ENCODE measurements at places on chromosomes 4 and X.

- DNase-seq: no peak
Observed at GRCh38 chr4:35491093-35491492, 753.2 kb downstream of the ARAP2 start.

DNA sequence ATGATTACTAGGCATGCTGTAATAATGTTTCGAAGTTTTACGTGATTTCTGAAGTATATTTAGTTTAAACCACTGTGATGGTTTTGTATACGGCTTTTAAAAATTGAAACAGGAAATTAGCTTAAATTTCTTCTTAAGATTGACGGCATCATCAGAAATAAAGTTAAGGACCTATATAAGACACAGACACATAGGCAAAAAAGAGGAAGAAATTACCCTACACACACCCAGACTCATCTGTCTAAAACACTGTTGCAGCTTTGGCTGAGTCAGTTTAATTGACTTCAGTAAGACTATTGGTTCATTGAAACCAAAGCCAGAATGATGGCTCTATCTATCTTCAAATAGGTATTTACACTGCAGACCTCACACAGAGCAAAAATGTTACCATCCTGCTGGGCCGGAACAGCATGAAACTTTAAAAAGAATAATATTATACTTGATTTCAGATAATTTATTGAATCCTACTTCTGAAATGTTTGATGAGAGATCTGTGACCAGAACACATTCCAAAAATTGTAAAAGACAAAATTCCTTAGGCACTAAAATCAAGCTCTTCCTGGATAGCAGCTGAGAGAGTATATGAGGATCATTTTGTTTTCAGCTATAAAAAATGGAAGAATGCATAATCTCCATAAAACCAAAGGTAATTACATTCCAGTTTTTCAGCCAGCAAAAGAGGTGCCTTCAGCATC, 4.5 kb downstream of the HHIP start:
- no peak for DNase-seq

DNA sequence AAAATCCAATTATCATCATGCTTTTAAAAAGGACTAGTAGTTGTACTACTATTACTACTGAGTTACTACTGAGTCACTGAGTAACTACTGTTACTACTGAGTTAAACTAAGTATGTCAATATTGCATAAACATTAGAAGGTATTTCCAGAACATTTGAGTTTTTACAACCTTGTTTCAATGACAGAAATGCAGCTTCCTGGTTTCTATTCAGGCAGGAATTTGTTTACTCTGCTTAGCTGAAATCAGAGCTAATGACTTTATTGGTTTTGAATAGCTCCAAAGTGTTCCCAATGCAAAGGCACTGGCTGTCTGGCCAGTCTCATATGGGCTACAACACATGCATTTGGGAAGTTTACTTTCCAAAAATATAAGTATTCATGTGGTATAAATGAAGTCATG, 12.0 kb downstream of the RPS6KA6 start:
- no peak for DNase-seq

DNA sequence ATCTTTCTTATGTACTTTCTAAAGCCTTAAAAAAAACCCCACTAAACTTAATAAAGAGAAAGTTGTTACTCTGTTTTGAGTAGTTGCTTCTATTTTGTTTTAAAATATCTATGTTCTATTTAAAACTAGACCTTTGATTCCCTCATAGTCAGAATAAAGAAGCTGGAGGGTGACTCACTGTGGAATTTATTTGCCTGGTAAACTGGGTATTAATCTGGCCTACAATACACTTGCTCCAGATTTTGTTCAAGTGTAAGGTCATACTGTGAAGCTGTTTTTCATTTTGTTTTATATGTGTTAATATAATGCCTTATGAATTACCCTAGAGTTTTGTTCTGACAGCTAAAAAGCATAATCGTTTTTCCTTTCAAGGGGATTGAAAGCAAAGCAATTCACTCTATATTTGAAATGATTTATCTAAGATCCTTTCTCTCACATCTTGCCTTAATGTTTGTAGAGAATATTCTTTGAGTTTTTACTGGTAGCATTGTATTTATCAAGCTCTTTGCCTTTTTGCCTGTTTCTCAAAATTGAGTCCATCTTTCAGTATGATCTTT, 277.4 kb upstream of the PITX2 start:
- DNase-seq: peak; percentile 30

GRCh38 chr4:113008716-113009115, 40.7 kb upstream of the ANK2 start:
- no peak for DNase-seq

DNA sequence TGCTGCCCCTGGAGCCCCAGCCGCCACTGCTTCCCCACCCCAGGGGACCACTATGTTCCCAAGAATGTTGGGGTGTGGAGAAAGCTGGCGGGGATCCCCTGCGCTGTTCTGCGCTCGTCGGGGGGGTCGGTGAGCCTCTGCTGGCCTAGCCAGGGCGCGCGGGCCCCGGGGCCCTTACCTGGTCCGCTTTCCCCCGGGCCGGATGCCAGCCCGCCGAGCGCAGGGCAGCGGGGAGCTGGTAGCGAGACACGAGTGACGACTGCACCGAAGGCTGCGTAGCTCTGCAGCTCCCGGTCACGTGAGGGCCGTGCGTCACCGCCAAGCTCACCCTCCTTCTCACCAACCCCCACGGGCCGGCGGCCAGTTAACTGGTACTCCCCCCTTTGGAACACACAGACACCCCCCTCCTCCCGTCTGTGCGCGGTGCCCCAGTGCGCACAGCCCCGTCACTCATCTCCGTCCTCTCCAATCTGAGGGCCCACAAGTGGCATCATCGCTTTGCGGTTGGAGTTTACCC, at the start of gene BEX1:
Gene BEX1 (minus strand): TSS at position 254 of the 517 bp plus-strand sequence. CDS start 897 bp downstream, outside the sequence.
- no peak for DNase-seq

DNA sequence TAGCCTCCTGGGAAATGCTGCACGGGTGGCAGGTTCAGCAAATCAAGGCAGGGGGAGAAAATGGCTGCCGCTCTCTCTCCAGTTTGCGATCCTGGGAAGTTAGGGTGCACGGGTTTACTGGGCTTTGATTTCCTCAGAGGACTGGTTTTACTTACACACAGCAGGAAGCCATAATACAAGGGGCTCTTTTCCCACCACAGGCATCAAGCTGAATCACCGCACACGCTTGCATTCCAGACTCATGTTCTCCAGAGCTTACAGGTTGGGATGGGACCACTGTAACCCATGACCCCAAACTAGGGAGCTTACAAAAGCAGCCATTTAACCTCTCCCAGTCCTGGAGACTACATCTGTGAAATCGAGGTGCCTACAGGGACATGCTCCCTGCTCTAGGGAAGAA, 159.8 kb downstream of the DHRSX start:
- no peak for DNase-seq

GRCh38 chr4:128819082-128819742, 9.7 kb downstream of the JADE1 start:
- no peak for DNase-seq

GRCh38 chr4:86450861-86451260, 91.0 kb upstream of the MAPK10 start:
- DNase-seq: no peak

DNA sequence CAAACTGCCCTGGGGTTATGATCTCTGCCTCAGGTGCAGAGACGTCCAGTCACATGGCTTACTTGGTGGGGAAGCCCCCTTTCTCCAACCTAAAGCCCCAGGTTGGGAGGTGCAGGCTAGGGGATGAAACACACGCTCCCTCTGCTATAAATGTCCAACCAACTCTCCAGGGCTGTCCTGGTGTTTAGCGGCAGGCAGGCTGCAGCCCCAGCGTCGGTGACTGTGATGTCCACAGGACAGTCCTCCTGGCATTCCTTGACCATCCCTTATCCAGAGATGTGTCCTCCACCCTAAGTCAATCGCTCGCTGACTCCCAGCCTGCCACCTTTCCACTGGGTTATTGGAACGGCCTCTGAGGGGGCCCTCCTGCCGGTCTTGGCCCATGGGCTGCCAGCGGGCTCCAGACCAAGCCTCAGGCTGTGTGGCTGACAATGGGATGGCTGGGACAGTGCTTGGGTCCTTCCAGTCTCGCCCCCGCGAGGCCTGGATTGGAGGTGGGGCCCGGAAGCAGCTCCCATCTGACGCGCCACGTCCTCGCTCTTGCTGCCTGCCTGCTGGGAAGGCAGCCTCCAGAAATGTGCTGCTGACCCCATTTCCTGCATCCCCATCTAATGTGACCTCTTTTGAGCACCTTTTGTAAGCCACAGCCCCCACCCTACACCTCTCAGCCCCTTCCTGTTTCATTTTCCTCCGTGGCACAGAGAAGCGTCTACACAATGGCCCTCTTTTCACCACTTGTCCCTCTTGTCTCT, 60.8 kb upstream of the ADRA2C start:
- no peak for DNase-seq

GRCh38 chr4:136737066-136737465, 795.2 kb downstream of the PCDH18 start:
- DNase-seq: no peak

DNA sequence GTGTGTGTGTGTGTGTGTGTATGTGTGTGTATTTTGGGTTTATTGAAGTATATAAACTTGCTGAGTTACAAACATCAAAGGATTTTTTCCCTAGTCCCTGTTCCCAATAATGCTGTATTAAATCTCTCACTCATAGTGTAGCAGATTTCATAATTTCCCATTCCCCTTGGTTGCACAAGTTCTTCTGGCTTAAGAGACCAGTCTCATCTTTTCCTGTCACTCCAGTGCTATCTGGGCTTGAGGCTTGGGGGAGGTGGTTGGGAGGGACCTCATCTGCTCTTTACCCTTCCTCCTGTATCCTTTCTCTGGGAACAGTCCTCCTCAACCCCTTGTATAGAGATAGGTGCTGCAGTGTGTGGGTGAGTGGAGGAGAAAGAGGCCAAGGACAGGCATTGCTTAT, 285.4 kb upstream of the BOD1L1 start:
- no peak for DNase-seq

DNA sequence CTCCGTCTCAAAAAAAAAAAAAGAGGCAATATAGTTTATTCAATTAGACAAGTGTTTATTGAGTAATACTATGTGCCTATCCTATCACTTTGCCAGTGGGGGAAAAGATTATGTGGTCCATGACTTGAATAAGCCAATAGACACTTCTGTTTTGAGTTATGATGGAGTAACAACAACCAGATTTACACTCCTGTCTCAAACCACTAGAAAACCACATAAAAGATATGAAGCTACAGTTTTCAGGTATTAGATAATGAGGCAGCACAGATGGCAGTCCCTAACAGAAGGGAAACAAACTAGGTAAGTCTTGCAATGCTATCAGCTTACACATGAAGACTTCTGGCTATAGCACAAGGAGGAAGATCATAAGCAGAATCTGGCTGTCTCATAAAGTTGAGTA, 22.5 kb downstream of the NFXL1 start:
- DNase-seq: no peak

DNA sequence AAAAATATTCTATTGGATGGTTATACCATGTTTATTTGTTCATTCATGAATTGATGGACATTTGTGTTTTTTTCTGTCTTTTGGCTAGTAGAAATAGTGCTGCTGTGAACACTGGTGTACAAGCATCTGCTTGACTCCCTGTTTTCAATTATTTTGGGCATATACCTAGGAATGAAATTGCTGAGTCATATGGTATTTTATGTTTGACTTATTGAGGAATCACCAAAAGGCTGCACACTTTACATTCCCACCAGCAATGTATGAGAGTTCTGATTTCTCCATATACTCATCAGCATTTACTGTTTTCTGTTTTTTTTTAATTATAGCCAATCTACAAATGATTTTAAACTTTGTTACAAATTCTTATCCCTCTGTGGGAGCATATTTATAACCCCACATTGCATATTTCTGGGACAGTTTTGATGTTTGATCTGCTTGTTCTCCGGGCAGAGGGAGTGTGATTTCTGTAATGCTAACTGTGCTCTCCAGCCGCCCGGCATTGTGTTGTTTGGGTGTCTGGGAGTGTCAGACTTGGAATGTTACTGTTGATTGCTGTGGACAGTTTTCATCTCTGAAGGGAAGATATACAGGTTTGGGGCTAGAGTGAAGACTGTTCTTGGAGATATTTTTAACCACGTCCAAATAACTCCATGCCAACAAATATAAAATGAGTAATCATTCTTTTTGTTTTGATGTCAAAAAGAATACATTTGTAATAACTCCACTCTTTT, 60.5 kb upstream of the PGRMC2 start:
- no peak for DNase-seq

GRCh38 chr4:97235521-97235920, 907.8 kb downstream of the STPG2 start:
- DNase-seq: no peak

DNA sequence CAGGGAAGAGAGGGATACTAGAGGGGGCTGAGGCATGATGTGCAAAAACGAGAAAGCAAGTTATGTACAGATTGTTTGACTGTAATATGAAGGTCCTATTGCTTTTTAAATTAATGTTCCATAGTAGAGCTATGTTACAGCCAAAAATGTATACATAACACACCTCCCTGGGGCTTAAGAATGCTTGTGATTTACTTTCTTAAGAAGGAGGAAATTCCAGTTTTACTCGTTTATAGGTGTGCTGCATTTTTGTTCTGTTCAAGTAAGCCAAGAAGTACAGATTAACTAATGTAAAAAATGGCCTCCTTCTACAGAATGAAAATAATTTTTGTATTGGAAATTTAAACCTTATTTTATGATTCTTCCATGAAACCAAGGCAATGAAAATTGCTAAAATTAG, 614.4 kb upstream of the NR3C2 start:
- no peak for DNase-seq
